CD4-positive, alpha-beta T cell (primary cell): ENCODE measurements at places on chromosomes 11 and 22. TPM values are rescaled to one million over a fixed set of nuclear protein-coding genes. Genes with fewer than 3 reads are reported as not detected.
A peak's percentile ranks its signal among the peaks of the same experiment; 100 is the strongest.

GRCh38 chr11:130580372-130580771 is 131.9 kb downstream of the ADAMTS15 start:
- no peak for DNase-seq

GRCh38 chr11:120229451-120230424 is 10.2 kb upstream of the POU2F3 start:
- DNase-seq: no peak

- no peak for DNase-seq
Observed at GRCh38 chr11:57364851-57365660, 15.9 kb downstream of the PRG3 start.

GRCh38 chr11:64745189-64745520 is 1.2 kb upstream of the RASGRP2 start:
- DNase-seq: peak; percentile 90

DNA sequence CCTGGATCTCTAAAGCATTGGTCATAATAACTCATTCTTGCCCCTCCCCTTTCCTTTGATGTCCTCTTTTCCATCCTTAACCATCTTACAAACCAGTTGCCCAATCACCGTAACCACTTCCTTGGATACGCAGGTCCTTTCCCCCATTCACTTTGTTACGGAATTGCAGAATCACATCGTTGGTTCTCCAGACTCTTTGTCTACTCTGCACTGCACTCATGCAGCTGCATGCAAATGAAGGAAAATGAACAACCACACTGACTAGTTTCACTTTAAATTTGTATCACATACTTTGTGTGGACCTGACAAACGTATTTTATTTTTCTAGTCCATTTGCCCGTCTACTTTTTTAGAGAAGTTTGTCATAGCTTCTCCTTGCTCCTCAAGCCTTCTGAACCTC is 69.9 kb downstream of the SLC5A12 start:
- no peak for DNase-seq

- no peak for DNase-seq
Observed at GRCh38 chr11:104222464-104222863, 58.5 kb upstream of the PDGFD start.

GRCh38 chr11:27355575-27356104 is 7.4 kb downstream of the CCDC34 start:
- DNase-seq: no peak

DNA sequence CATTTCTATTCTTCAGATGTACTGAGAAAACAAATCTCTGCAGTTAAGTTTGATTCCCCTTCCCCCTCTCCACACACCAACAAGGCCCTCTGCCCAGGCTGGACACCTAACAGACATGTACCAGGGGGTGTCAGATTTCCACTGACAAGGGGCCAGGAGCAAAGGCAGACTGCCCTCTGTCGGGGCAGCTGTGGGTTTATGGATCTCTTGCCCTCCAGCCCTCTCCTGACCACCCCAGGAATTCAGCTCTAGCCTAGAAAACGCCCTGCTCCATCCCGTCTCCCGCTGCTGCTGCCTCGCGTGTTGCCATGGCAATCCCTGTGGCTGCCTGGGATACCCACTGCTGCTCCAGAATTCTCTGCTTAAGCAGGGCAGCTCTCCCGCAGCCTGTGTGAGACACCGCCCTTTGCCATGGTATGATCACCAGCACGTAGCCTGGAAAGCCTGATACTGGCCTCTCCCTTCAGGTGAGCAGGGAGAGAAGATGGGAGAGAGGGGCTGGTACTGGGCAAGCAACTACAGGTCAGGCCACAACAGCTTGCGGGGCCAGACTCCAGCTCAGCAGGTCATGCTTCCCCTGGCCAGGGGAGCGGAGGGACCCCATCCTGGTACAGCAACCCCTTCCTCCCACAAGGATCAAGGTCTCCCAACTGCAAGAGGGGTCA is 41.6 kb downstream of the BUD13 start:
- no peak for DNase-seq

- DNase-seq: peak; percentile 66
Observed at GRCh38 chr11:65112546-65113360, 1.1 kb downstream of the TM7SF2 start.

- peak; percentile 48 for DNase-seq
Observed at GRCh38 chr11:77819921-77820564, 479 bp downstream of the RSF1 start.

DNA sequence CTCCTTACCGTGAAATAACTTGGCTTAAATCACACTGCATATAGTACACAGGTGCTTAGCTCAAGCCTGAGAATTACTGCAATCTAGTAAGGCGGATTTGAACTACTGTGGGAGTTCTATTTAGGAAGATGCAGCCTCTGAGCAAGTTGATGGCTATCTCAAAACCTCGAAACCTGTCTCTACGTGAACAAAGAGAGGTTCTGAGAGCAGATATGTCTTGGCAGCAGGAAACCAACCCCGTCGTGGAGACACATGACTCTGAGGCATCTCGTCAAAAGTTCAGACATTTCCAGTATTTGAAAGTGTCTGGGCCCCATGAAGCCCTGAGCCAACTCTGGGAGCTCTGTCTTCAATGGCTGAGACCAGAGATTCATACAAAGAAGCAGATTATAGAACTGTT is 5.9 kb downstream of the ZNF215 start:
- peak; percentile 4 for DNase-seq

GRCh38 chr11:68090706-68091105 is 30.5 kb downstream of the CHKA start:
- no peak for DNase-seq

DNA sequence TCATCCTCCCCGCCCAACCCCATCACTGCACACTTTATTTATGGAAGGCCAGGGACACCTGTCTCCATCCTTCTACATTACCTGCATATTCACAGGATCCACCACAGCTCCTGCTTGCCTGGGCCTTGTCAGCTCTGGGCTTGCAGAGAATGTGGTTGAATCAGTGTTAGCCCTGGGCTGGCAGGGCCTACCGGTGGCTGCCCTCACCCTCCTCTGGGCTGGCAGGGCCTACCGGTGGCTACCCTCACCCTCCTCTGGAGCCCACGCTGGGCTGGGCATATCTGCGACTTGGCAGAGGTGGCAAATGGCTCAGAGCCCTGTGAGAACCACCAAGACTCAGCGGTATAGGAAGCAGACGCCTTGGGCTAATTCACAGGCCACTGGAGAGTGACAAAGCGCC is 300.9 kb downstream of the NTM start:
- no peak for DNase-seq

GRCh38 chr11:31199378-31199777 is 170.2 kb downstream of the DCDC1 start:
- DNase-seq: no peak

GRCh38 chr11:79458709-79459108 is 17.9 kb upstream of the TENM4 start:
- DNase-seq: no peak

Gene TREH
- not detected for total RNA-seq

Gene TLCD5
- total RNA-seq: not detected

Gene CYB5R3
- total RNA-seq: 41.2 TPM

Gene SUSD2
- total RNA-seq: 1.5 TPM

Gene OR8D1
- total RNA-seq: not detected

Gene MFNG
- 85.1 TPM for total RNA-seq

Gene CDON
- 2.7 TPM for total RNA-seq

Gene CARD16
- total RNA-seq: 23.6 TPM

Gene CSF2RB
- 1.5 TPM for total RNA-seq
